Osteoblast (primary cell): ENCODE measurements at places on chromosomes 1 and 21. TPM values are rescaled to one million over a fixed set of nuclear protein-coding genes. Genes with fewer than 3 reads are reported as not detected.

The CHIT1 gene
- total RNA-seq = under 0.01 TPM in 1 of 2 replicates, not detected in the other

The OLFML2B gene
- total RNA-seq = 49.9 and 58.9 TPM in 2 replicates

The IQCC gene
- 1.8 TPM in 2 replicates for total RNA-seq

The OR2L5 gene
- not detected in 2 replicates for total RNA-seq

The ITLN2 gene
- not detected in 2 replicates for total RNA-seq

DNA sequence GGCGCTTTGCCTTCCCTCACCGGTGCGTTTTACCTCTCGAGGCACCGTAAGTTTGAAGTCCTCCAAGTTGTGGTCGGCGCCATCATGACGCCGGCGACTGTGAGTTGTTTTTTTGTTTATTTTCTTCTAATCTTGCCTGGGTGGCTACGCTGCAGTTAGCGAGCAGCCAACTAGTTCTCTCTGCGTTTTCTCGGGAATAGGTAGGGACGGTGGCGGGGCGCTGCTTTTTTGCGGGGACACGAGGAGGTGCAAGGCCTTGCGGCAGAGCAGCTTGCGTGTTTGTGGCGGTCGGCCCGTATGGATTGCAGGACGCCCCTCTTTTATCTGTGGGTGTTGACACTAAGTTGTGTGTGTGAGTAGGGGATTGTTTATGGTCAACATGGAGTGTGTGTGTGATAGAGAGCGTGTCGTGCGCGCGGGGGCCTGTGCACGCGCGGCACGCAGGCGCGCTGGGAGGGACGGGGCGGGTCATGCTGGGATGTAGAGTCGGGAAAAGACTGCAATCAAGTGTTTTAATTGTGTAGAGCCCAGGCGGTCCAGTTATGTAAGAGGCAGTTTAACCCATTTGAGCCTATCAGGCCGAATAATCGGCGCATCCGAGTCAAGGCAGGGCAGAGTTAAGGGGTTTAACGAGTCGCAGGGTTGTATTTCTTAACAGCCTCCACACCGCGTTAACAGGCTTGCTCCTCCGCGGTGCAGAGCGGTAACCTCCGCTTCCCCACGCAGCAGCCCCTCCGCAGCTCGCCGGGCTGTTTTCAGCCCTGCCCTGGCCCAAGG, 1.2 kb upstream of the NEGR1 start:
- H3K4me1 ChIP-seq = peaks cover 35% of the 10 kb centered on the region
- H3K27ac ChIP-seq = peak overlapping the region; percentile 99
- H3K36me3 ChIP-seq = no peaks in the 10 kb centered on the region
- H3K4me3 ChIP-seq = peak overlapping the region; percentile 92

- H3K27ac ChIP-seq = no peak overlapping the region
- H3K27me3 ChIP-seq = no peaks in the 10 kb centered on the region
- no peaks in the 10 kb centered on the region for H3K4me1 ChIP-seq
- peak; percentile 22 for DNase-seq
- no peaks in the 10 kb centered on the region for H3K36me3 ChIP-seq
Observed at GRCh38 chr1:4638345-4638729, 16.1 kb upstream of the AJAP1 start.

DNA sequence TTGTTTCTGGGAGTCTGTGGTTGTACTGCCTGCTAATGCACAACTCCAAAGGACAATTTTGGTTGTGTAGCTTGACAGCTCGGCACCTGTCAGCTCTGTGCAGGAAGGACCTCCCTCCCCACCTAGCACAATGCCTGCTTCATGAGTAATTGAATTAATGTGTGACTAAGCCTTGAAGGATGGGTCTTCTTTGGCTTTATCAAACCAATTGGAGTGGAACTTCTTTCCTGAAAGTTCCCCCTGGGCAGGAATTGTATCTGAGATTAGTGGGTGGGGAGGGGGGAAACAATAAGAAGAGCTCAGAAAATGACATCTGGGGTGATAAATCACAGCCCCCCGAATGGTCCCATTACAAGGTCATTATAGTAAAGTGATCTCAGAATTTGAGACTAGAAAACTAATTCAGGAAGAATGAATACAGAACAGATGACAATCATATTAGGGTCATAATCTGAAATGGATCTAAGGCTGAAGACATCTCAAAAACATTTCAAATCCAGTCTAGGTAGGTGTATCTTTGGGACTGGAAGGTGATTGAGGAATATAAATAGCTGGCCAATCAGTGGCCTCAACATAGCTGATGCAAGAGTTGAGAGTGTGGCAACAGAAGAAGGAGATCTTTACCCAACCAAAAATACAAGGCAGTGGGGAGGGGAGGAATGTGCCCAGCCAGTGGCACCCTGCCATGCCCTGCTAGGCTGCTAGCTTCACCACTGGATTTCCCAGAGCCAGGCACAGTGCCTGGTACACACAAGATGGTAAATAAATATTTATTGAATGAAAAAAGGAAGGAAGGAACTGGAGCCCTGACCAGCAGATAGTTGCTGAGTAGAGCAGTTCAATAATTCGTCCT, 10.1 kb upstream of the SESN2 start:
- peak overlapping the region; percentile 16 for H3K27ac ChIP-seq
- H3K4me1 ChIP-seq = peaks cover 40% of the 10 kb centered on the region
- H3K4me3 ChIP-seq = peak overlapping the region; percentile 27
- no peaks in the 10 kb centered on the region for H3K27me3 ChIP-seq
- no peaks in the 10 kb centered on the region for H3K36me3 ChIP-seq

DNA sequence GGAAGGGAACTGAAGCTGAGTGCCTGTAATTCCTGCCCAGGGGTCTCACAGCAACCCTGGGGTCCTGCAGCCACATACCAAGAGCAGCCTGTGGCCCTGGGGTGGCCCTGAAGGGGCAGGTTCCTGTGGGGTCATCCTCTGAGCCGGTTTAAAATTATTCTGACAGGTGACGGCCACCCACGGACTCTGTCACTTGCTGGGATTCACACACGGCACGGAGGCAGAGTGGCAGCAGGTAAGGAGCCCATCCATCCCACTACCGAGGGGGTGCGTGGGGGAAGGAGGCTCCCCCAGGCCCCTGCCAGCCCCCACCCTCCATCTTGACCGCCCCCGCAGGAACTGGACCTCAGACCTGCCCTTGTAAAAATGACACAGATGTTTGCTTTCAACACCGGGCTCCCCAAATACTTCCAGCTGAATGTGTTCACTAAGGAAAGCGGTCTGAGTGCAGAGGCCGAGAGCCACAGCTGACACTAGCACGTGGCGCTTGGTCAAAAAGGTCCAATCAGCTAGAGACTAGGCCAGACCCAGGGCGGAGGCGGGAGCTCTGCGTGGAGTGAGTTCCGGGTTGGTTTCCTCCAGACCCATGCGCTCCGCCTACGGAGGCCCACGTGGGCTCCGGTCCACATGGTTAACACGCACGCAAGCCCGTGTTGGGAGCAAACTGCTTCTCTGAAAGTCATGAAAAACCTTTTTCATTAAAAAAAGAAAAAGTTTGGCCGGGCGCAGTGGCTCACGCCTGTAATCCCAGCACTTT, 10.0 kb downstream of the YBEY start:
- peak; percentile 90 for DNase-seq
- peaks cover 17% of the 10 kb centered on the region for H3K4me1 ChIP-seq
- no peak overlapping the region for H3K4me3 ChIP-seq

GRCh38 chr1:24409535-24409934, 4.0 kb downstream of the STPG1 start:
- H3K4me1 ChIP-seq = peaks cover 29% of the 10 kb centered on the region
- no peak overlapping the region for H3K4me3 ChIP-seq
- peak overlapping the region; percentile 64 for H3K27ac ChIP-seq
- peak; percentile 76 for DNase-seq

DNA sequence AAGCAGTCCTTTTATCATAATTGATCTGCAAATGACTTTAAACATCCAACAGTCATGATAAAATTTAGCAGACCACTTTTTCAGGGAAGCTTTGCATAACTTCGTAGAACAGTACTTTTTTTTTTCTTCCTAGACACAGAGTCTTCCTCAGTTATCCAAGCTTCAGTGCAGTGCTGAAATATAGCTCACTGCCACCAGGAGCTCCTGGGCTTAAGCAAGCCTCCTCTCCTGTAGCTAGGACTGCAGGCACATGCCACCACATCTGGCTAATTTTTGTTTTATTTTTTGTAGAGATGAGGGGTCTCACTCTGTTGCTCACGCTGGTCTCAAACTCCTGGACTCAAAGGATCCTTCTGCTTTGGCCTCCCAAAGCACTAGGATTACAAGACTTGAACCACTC, 3.8 kb downstream of the F13B start:
- no peaks in the 10 kb centered on the region for H3K27me3 ChIP-seq
- no peak for DNase-seq
- no peaks in the 10 kb centered on the region for H3K36me3 ChIP-seq
- H3K4me1 ChIP-seq = peaks cover 10% of the 10 kb centered on the region

- H3K27ac ChIP-seq = no peak overlapping the region
- peaks cover 27% of the 10 kb centered on the region for H3K27me3 ChIP-seq
- H3K4me3 ChIP-seq = no peak overlapping the region
- peaks cover 9% of the 10 kb centered on the region for H3K4me1 ChIP-seq
- H3K36me3 ChIP-seq = no peaks in the 10 kb centered on the region
Observed at GRCh38 chr1:228013131-228013934, 6.5 kb downstream of the WNT3A start.

- DNase-seq = no peak
- H3K36me3 ChIP-seq = no peaks in the 10 kb centered on the region
- H3K4me1 ChIP-seq = peaks cover 19% of the 10 kb centered on the region
- H3K27me3 ChIP-seq = no peaks in the 10 kb centered on the region
- H3K27ac ChIP-seq = no peak overlapping the region
- no peak overlapping the region for H3K4me3 ChIP-seq
Observed at GRCh38 chr1:94942171-94943128, 15.5 kb upstream of the CNN3 start.

GRCh38 chr1:93577536-93578432, 103.9 kb downstream of the BCAR3 start:
- no peaks in the 10 kb centered on the region for H3K27me3 ChIP-seq
- H3K4me1 ChIP-seq = peaks cover 13% of the 10 kb centered on the region
- peaks cover 74% of the 10 kb centered on the region for H3K36me3 ChIP-seq
- no peak for DNase-seq
- H3K4me3 ChIP-seq = no peak overlapping the region
- H3K27ac ChIP-seq = no peak overlapping the region

DNA sequence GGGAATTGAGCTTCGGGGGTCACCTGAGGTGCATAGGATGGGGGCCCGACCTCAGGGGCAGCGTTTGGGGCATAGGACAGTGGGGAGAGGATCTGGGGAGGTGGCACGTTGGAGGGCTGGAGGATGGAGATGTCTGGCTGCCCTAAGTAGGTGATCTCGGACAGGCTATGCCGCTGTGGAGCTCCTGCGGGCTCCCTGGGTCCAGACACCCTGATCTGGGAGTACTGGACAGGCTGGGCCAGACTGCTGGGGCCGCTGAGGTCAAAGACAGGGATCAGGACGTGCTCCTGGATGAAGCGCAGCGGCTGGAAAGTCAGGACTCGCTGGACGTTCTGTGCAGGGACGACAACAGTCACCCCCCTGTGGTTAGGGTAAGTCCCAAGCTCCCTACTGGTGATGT, 9.5 kb upstream of the MYOM3 start:
- no peak for DNase-seq
- no peaks in the 10 kb centered on the region for H3K36me3 ChIP-seq
- peaks cover 3% of the 10 kb centered on the region for H3K4me1 ChIP-seq
- no peak overlapping the region for H3K4me3 ChIP-seq

DNA sequence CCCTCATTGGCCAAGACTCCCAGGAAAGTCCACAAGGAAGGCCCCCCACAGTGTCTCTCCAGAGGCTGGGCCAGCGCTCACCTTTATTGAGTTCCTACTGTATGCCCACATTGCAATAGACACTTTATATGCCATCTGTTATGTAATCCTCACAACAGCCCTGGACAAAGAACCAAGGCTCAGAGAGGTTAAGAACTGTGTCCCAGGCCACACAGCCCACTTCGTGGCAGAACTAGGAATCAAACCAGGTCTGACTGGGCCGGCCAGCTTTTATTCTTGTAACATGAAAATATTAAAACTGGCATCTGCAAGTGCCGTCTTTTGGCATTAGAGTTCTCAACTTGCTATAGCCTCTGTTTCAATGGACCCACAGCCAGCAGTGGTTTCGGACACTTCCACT, 4.5 kb downstream of the CTRC start:
- no peak overlapping the region for H3K27ac ChIP-seq
- DNase-seq = peak; percentile 43
- no peaks in the 10 kb centered on the region for H3K4me1 ChIP-seq

GRCh38 chr1:60746278-60746791, 336.0 kb upstream of the NFIA start:
- no peaks in the 10 kb centered on the region for H3K4me1 ChIP-seq
- H3K27me3 ChIP-seq = no peaks in the 10 kb centered on the region
- no peak overlapping the region for H3K4me3 ChIP-seq
